ENCODE measurements at places on chromosomes 16 and 17. TPM values are rescaled to one million over a fixed set of nuclear protein-coding genes. Genes with fewer than 3 reads are reported as not detected.

The CCL8 gene
- 1.3 TPM for polyA plus RNA-seq

DNA sequence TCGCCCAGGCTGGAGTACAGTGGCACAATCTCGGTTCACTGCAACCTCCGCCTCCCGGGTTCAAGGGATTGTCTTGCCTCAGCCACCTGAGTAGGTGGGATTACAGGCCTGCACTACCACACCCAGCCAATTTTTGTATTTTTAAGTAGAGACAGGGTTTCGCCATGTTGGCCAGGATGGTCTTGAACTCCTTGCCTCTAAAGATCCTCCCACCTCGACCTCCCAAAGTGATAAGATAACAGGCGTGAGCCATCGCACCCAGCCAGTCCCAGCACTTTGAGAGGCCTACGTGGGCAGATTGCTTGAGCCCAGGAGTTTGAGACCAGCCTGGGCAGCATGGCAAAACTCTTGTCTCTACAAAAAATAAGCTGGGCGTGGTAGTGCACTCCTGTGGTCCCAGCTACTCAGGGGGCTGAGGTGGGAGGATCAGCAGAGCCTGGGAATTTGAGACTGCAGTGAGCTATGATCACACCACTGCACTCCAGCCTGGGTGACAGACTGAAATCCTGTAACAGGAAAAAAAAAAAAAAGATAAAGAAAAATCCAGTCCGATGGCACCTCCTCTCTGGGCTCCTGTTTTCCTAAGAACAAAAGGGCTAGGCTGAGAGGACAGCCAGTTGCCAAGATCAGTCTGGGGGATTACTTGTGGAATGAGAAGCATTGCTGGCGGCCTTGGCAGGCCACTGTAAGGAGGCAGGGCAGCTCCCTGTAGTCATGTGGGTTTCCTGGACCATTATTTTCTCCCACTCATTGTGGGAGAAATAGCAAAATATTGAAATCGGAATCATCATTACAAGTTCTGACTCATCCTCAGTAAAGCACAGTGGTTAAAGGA, 3.0 kb upstream of the PIPOX start:
- no peak for DNase-seq

DNA sequence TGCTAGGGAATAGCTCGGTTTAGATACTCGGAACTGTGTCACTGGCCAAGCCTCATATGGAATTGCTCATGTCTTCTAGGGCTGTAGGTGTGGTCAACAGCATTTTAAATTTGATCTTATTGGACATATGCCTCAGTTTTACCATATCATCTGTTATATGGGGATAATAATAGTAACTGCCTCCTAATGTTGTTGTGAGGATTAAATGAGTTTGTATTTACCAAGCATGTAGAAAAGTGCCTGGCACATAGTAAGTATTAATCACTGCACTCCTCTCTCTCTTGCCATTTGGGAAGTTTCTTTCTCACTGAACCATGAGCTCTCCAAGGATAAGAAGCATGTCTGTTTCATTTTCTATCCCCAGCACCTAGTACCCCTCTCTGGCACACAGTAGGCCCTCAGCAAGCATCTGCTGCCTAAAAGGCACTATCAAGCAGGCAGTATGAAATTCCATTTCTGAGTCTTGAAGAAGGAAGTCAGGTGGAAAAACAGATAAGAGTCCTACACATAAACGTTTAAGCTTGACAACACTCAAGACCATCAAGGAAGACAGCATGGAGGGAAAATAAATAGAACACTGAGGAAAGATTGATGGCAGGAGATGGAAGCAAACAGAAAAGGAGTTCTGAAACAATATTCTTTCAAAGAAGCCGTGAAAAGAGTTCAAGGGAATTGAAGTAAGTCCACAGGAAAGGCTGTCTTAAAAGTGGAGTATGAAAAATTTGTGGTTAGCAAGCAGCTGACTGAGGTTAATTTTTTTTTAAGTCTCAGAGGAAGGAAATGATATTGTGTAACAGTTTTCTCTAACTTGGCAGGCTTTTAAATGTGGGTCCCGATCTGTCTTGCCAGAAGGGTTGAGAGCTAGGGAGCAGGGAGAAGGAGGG, 2.2 kb upstream of the ATP6V0A1 start:
- DNase-seq, result no peak

GRCh38 chr17:21214777-21215541, 998 bp upstream of the TMEM11 start:
- DNase-seq, result no peak

The RASL10B gene
- 1.5 TPM for polyA plus RNA-seq

The RNF157 gene
- polyA plus RNA-seq, result 4.1 TPM

GRCh38 chr16:30079480-30079879, 3.7 kb downstream of the PPP4C start:
- DNase-seq, result no peak

GRCh38 chr17:65684631-65685030, 123.2 kb upstream of the AXIN2 start:
- DNase-seq, result no peak

The NPIPB6 gene
- 0.18 TPM for polyA plus RNA-seq

- no peak for DNase-seq
Observed at GRCh38 chr17:76138896-76139752, 1.9 kb downstream of the FOXJ1 start.

The TEDC2 gene
- 0.33 TPM for polyA plus RNA-seq

The GUCY2D gene
- not detected for polyA plus RNA-seq

DNA sequence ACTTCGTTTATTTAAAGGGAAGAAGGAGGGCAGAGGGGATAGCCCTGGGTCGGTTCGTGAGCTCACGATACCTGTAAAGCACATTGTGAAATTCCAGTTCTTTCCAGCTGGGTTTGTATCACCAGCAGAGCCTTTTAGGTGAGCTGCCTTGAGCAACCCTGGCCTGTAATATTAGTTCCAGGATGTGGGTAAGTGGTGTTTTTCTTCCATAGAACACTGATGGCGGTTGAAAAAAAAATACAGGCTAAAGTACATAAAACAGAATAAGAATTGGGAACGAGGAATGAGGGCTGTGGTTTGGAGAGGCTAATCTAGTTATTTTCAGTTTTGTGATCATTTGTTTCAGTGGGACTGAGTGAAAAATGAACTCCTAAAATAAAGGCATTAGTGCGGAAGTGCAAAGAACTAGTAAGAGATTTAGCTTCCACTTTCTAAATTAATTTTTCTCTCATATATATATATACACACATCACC, 20.6 kb downstream of the HS3ST3B1 start:
- DNase-seq, result no peak

The MARCHF10 gene
- 0.31 TPM for polyA plus RNA-seq

GRCh38 chr17:57803021-57803420, 46.8 kb downstream of the MRPS23 start:
- DNase-seq, result no peak

The CD300E gene
- polyA plus RNA-seq, result 1.5 TPM

DNA sequence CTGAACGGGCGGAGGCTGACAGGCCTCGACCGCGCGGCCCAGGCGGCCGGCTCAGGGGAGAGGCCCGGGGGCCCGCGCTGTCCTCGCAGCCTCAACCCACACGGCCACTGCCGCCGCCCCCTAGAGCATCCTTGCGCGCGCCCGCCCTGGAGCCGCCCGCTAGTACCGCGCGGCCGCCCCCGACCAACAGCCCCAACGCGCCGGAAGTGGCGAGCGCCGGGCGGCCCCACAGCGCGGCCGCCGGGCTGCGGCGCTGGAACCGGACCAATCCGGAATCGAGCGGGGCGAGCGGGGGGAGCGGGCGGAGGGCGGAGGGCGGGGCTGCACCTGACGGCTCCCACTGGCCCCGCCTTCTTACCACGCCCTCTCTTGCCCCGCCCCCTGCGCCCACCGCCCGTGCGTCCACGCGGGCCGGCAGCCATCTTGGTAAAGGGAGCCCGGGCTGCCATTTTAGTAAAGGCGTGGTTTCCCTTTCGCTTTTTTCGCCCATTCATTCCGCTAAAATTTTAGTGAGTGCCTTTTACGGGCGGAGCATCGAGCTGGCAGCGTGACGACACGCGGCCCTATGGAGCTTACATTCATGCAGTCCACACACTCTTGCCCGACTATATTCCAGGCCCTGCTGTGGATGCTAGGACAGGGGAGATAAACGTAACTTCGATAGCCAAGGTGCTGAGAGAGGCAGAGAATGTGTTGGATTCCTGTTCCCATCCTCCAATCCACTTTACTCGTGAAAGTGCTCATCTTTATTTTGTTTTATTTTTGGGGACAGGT, at the start of gene XPO6:
TSS of gene XPO6 (minus strand) at position 208 of the 774 bp plus-strand sequence. CDS start 597 bp downstream, outside the sequence.
- peak; percentile 94 for DNase-seq

- DNase-seq, result no peak
Observed at GRCh38 chr16:20821682-20822081, 15.4 kb downstream of the REXO5 start.

The CBX2 gene
- polyA plus RNA-seq, result 0.88 TPM

DNA sequence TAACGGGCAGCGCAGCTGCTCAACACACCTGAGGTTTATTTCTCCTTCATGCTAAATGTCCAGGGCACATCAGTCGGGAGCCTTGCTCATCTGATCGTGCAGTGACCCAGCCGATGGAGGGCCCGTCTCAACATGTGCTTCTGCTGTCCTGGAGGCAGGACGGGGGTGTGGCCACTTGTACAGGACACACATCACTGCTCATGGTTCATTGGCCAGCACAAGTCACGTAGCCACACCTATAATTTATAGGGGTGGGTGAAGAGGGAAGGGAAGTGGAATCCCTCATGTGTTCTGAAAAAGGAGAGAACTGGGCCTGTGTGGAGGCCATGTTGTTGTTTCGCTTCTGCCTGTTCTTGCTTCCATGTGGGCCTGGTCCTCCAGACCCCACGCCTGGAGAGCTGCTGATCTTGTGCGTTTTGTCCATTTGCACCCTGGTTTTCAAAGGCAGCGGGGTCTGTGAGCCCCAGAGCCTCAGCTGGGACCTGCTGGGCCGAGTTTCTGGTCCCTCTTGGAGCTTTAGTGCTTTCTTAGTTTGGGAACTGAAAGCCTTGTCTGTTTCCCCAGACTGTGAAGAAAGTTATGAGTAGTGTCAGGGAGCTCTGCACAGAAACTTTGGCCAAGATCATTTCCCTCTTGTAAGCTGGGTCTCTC, 60.5 kb downstream of the CMIP start:
- peak; percentile 46 for DNase-seq

DNA sequence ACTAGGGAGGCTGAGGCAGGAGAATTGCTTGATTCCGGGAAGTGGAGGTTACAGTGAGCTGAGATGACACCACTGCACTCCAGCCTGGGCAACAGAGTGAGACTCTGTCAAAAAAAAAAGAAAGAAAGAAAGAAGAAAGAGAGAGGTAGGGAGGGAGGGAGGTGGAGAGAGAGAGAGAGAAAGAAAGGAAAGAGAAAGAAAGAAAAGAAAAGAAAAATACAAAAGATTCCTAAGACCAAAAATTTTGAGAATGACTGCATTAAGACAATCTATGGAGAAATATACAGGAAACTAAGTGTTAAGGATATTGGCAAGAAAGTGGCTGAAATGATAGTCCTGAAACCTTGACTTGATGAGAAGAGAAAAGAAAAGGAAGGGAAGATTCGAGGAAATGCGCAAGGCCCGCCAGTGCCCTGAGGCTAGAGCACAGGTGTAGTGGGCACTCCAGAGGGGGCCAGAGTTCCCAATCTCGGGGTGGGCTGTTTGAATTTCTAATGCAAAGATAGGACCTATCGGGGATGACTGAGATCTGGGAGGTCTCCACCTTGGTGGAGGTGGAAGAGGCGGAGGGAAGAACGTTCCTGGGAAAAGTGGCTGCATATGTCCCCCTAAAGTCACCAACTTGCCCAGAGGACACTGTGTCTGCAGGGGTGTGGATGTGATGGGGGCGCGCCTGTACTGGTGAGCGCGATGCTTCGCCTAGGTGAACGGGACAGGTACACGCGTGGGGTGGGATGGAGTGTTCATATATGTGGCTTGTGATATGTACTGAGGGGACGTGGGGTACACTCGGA, 654 bp upstream of the SCNN1B start:
- no peak for DNase-seq

The SPNS2 gene
- 10.4 TPM for polyA plus RNA-seq

The ESRP2 gene
- 0.31 TPM for polyA plus RNA-seq

The MYH1 gene
- polyA plus RNA-seq, result 0.07 TPM

The LGALS9C gene
- 0.40 TPM for polyA plus RNA-seq

Data from adrenal gland (tissue), 19 donors.